ENCODE measurements at places on chromosomes 2 and 18.

DNA sequence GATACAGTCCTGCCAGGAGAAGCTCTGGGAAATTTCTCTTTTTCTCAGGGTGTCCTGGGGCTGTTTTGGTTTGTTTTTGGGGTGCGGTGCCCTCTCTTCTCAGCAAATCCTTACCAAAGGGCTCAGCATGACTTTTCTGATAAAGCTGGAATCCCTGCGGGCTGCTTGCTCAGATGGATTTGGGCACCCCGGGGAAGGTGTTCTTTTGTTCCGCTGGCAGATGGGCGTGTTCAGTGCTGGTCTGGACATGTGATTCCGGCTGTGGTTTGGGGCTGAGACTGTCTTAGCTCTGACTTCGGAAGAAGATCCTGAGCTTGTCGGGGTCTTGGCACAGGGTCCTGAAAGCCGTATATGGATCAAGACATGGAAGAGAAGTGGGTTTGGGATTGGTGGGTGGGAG lies 134.2 kb upstream of the SPRED2 start:
- DNase-seq: no peak

GRCh38 chr2:208807756-208808155 lies 401.2 kb downstream of the PTH2R start:
- no peak for DNase-seq

DNA sequence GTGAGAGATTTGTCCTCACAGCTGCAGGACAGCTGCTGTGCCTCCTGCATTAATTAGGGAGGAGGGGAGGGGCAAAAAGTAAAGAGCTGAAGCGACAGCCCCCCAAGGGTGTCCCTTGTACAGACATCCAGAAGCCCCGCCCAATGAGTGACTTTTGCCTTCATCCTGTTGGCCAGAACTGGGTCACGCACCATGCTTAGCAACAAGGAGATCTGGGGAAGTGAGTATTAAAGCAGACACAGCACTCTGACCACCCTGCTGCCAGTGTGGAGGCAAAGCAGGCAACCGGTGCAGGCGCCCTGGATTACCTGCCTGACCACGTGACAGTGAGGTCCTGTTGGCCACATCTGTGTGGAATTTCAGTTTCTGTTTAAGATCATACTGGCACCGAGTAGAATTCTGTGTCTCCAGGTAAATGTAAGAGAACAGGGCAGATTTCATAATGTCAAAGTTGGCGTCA lies 21.5 kb upstream of the BIN1 start:
- DNase-seq: no peak

- no peak for DNase-seq
These were observed 173.9 kb downstream of the FHOD3 start for GRCh38 chr18:36471393-36471792.

GRCh38 chr2:89850881-89851582 lies 1159.6 kb downstream of the RPIA start:
- no peak for DNase-seq

- no peak for DNase-seq
These were observed 477.9 kb downstream of the KCNJ3 start for GRCh38 chr2:155176345-155176744.

DNA sequence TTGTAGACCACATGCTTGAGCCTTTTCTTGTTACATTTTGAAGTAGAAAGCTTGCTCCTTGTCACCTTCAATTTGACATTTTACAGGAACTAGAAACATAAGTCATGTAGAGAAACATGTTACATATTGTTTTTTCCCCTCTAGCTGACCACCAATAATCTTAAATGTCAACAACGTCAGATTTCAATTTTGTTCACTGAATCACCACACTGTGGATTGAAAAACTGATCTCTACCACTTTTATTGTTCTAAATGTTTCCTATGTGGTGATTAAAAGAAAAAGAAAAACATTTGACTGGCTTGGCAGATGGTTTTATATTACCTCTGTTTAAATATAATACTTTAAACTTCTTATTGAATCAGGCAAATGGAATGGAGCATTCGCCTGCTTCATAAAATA lies 87.7 kb downstream of the DSEL start:
- peak; percentile 14 for DNase-seq

DNA sequence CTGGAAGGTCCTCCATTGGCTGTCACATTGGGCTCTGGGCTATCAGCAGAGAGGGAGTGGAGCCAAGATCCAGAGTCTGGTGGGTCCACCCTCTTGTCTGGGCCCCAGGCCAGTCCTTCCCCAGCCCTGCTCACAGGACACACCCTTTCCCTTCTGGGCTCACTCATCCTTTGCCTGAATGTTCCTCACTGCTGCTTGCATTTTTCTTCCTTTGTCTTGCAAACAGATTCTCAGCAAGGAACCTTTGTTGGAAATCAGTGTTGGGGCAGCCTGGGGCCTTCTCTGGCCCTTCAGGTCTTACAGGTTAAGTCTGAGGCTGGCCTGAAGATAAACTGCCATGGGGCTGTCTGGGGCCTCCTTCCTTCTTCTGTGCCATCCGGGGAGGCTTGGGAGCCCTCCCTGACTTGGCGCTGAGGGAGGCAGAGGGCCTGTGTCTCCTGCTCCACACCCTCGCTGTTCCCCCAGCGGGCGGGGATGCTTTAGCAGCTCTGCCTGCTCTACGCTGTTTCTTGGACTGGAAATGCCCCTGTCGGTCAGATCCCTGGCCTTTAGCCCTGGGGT lies 11.5 kb upstream of the CELF4 start:
- DNase-seq: no peak

DNA sequence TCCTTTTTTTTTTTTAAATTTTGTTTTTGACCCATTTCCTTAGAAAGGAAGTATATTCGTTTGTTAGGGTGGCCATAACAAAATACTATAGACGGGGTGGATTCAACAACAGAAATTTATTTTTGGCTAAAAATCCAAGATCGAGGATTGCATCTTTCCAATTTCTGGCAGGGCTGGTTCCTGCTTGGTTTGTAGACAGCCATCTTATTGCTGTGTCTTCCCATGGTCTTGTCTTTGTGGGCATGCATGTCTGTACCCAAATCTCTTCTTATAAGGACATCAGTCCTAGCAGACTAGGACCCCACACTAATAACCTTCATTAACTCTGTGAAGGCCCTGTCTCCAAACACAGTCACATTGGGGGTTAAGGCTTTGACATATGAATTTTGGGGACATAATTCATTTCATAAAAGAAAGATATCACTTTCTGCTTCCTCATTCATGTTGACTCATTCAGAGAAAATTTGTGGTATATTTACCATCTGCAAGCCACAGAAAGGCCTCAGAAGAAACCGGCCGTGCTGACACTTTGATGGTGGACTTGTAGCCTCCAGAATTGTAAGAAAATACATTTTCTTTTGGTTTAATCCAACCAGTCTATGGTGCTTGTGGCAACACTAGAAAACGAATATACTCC lies 262.1 kb downstream of the LPIN1 start:
- DNase-seq: peak; percentile 67

DNA sequence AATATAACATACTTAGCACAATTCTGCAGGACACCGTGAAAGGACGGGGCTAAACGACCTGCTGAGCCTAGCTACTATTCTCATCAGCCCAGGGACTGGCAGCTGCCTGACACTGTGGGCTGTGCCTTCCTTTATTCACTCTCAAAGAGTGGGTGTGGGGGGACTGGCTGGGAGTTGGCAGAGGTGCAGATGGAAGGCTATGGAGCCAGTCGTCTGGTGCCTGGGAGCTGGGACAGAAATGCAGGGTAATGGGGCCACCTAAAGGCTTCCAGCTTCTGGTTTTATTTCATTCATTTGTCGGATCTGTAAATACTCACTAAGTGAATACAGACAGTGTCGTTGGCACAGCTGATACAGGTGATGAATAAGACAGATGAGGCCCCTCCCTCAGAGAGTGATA lies 56.0 kb upstream of the NFU1 start:
- DNase-seq: no peak

DNA sequence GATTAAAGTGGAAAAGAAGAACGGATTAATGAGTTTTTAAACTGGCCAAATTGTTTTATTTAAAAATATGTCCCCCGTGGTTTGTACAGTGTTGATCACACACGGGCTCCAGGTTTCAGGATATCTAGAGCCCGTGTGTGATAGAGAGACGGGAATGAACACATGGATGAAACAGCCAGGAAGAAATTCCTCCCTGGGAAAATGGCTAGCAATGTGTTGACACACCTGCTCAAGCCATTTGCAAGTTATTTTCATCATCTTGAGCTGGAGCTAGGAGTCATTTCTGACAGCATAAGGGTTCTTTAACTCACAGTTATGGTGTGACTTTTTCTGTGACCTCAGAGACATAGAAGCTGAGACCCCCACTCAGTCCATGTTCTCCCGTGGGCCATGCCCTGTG lies 81.6 kb downstream of the LRRFIP1 start:
- DNase-seq: no peak

DNA sequence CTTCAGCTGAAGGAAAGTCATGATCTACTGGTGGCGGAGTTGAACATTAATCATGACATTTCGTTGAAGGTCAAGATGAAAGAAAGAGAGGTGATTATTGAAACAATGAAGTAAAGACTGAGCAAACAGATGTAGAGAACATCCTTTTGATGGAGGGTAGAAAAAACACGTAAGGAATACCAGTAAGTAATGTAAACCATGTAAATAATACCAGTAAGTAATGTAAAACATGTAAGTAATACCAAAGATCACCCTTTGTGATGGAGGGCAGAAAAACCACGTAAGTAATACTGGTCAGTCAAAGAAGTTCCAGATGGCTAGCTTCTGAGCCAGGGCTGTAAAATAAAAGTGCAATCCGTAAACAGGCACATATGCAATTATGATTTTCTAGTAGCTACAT lies 1387.7 kb downstream of the SUCLG1 start:
- no peak for DNase-seq

- DNase-seq: no peak
These were observed 61.0 kb upstream of the NFE2L2 start for GRCh38 chr2:177325554-177325953.

GRCh38 chr2:170739048-170739447 lies 23.9 kb downstream of the SP5 start:
- peak; percentile 92 for DNase-seq

- DNase-seq: peak; percentile 40
These were observed 1.5 kb downstream of the INO80D start for GRCh38 chr2:206084439-206084869.

DNA sequence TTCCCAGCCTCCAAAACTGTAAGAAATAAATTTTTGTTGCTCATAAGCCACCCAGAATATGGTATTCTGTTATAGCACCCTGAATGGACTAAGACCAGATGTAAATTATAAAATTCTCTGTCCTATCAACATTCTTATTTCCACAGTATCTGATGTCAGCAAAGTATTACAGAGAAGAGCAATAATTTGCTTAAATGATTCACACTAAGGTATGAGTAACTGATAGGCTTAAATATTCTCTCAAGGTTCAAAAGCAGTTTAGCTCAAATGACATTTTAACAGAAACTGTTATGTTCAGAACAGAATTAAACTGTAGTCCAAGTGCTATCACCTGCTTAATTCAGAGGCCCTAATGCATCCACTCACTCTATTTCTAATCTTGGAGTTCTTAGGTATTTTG lies 12.8 kb downstream of the SESTD1 start:
- no peak for DNase-seq

GRCh38 chr2:1430491-1430890 lies 17.2 kb downstream of the TPO start:
- DNase-seq: no peak

DNA sequence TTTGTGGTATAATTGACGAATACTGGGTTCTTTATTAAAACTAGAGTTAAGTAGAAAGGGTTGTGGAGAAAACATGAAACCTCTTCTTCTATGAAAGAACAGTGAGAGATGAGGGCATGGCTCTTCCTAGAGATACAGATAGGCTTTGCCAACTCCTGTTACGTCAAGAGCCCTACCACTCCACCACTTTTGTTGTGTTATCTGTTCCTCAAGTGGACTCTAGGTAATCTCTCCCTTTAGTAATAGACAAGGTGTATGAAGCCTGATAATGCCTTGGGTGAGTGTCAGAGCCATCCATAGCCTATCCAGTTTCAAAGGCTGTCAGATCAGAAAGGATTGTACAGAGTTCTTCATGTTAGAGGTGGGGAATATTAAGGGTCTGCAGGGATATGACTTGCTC lies 176.4 kb downstream of the SETBP1 start:
- no peak for DNase-seq

- DNase-seq: no peak
These were observed 131.6 kb upstream of the DLGAP1 start for GRCh38 chr18:4586731-4587130.

- no peak for DNase-seq
These were observed 43.6 kb upstream of the COPS8 start for GRCh38 chr2:237042101-237042500.

DNA sequence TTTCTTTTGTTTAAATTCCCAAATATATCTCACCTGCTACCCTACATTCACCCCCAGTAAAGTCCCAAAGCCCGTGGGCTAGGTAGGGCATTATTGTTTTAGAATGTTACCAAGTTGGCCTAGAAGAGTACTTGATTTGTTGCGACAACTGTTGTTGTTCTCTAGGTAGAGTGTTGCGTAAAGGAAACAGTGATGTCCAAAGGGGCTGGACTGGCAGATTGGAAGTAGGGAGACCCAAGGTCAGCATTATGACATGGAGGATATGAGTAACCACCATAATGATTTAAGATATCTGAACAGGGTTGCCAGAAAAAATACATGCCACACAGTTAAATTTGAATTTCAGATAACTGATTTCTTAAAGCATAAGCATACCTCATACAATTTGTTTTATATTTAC lies 39.2 kb downstream of the SCN1A start:
- DNase-seq: peak; percentile 90

GRCh38 chr18:36655074-36655473 lies 173.7 kb downstream of the TPGS2 start:
- DNase-seq: no peak

- DNase-seq: no peak
These were observed 151.6 kb upstream of the LRATD1 start for GRCh38 chr2:14480906-14481305.

DNA sequence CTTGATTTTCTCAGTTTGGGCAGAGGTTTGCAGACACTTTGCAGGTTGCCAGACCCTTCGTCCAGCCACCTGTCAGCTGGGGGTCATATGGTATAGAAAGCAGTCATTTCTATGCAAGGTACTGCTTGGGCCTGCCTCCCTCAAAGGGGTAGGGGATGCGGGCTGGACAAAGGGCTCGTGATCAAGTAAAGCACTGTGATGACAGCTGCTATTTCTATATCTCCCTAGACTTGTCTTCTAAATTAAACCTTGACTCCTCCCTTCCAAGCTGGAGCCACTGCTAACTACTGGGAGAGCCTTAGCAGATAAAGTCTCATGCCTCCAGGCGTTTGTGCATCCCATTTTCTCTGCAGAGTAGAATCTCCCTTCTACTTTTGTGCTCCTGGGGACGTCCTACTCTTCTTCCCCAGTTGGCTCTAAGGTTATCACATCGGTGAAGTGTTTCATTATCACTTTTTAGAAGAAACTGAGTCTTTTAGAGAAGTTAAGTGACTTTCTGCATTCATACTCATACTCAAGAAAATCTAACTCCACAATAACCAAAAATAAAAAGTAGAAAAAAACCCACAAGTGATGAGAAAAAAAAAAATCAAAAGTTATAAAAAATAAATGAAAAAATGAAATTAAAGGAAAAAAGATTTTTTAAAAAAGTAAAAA lies 710 bp upstream of the XRCC5 start:
- DNase-seq: no peak

- no peak for DNase-seq
These were observed 1.0 kb upstream of the PRKD3 start for GRCh38 chr2:37325625-37326071.
